ENCODE measurements at places on chromosomes 6 and 20. TPM values are rescaled to one million over a fixed set of nuclear protein-coding genes. Genes with fewer than 3 reads are reported as not detected.

Gene OPN5
- 1.4 TPM for polyA plus RNA-seq

Gene PAK5
- 0.63 TPM for polyA plus RNA-seq

Gene CUTA
- polyA plus RNA-seq, result 211 TPM

Gene CARMIL1
- polyA plus RNA-seq, result 106 TPM

Gene TMEM200A
- polyA plus RNA-seq, result 27.8 TPM

Gene SPEF1
- 1.7 TPM for polyA plus RNA-seq

Gene LGSN
- polyA plus RNA-seq, result 1.4 TPM

Gene PLAGL1
- 124 TPM for polyA plus RNA-seq

DNA sequence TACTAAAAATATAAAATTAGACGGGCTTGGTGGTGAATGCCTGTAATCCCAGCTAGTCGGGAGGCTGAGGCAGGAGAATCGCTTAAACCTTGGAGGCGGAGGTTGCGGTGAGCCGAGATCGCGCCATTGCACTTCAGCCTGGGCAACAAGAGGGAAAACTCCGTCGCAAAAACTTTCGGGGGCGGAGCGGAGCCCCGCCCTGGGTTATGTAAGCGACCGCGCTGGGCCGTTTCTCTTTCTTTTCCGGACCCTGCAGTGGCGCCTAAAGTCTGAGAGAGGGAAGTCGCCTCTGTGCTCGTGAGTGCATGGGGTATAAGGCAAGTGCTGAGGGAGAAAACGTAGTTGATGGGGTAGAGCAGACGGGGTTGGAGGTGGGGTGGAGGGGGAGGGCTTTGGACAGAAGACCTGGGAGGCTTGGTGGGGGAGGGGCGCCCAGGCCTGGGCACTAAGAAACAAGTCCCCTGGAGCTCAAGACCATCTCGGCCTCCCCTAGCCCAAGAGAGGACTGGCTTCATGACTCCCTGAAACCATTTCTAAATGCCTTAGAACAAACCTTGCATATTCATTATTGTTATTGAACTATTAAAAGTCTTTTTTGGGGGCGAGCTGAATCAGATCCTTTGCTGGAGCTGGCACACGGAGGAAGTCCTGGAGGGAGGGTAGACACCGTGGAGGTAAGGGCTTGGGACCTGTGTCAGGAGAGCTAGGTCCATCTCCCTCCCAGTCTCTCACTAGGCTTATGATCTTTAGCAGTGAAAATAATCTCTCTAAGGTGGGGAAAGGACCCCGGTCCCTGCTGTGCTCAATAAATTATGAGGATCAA lies 2.7 kb upstream of the MICA start:
- peak; percentile 37 for DNase-seq

- DNase-seq, result no peak
Measured at GRCh38 chr20:41889126-41889843, 271.1 kb upstream of the CHD6 start.

- no peak for DNase-seq
Measured at GRCh38 chr6:39215640-39216158, 13.6 kb downstream of the KCNK5 start.

- DNase-seq, result no peak
Measured at GRCh38 chr6:68639826-68640490, 4.9 kb downstream of the ADGRB3 start.

DNA sequence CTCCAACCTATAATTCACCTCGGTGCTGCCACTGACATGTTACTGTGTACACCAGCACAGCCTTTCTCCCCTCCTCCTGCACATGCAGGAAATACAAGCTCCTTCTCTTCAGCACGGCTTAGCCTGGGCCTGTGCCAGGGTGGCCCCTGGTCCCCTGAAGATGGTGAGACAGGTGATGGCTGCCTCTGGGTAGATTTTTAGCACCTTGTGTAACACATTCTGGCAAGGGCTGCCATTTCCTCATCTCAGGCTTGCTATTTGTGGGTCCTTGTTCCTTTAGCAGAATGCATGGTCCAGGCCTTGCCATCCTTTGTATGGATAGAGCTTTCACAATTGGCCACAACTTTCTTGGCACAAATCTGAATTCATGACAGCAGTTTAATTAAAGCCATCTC lies 151.3 kb downstream of the CDC5L start:
- DNase-seq, result no peak

GRCh38 chr20:50335105-50335504 lies 144.5 kb downstream of the CEBPB start:
- DNase-seq, result no peak

- DNase-seq, result no peak
Measured at GRCh38 chr20:13029687-13030375, 21.1 kb downstream of the SPTLC3 start.

GRCh38 chr20:45470262-45470931 lies 844 bp downstream of the WFDC2 start:
- DNase-seq, result peak; percentile 80

- no peak for DNase-seq
Measured at GRCh38 chr6:33782561-33782960, 6.4 kb downstream of the LEMD2 start.

DNA sequence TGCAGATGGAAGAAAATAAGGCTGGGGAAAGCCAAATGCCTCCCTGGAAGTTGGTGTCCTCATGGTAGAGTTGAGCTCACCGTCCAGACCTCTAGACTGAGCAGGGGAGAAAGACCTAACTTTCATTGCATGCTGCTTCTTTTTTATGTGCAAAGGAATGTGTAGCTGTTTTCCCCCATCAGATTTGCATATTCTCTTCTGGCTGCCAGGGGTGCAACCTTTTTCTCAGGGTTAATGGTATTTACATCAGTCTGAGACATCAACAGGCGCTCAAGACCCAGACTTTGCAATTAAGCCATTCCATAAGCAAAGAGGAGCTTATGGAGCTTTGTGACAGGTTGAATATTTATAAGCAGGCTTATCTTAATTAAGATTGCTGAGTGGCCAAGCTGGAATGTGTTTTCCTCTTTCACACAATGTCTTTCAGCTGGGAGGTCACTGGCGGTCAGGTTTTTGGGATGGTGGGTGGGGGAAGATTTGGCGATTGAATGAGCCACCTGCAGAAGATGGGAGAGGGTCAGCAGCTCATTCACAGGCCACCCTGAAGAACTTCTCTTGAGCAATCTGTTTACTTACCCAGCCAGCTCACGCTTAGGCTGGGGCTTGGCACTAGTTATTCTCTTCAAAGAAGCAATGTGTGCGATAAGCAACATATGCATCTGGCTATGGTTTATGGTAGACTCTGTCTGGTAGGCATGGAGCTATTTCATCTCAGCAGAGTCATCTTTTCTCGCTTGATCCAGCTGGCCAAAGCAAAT lies 88.6 kb downstream of the SCP2D1 start:
- DNase-seq, result no peak

DNA sequence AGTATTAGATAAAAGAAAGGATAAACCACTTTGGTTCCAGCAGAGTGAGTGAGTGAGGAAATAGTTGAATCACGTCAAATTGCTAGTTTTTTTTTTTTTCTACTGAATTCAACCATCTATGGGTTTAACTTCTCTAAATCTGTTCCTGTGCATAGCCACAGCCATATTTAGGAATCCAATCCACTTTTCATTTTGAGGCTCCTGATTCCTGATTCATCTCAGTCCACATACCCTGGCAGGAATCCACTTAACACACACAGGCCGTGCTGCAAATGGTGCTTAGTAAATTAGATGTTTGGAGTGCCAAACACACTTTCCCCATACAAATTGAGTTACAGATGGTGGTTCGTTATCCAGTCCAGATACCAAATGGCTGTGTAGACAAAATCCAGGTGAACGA lies 220.3 kb downstream of the ALDH8A1 start:
- no peak for DNase-seq

DNA sequence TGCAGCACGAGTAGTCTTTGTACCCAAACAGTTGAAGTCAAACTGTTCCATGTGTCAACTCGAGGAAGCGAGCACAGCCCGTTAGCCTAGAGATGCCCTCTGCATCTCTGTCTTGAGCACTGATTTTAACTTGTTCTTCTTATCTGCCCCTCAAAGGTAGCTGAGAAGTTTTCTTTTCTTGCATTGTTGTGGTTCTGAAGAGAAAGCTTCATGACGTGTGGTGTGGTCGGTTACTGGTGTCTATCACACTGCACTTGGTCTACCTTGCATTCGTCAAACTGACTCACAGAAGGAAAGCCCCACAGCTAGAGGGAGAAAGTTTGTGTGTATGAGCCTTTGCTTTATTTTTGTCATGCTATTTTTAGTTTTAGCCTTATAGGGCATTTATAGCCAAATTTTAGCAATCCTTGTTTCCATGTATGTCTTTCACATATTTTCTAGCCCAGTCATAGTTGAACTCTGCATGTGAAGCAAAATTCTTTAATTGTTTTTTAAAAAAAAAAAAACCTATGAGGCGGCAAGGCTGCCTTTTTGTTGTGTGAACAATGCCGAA lies 115.1 kb downstream of the JAG1 start:
- no peak for DNase-seq

- no peak for DNase-seq
Measured at GRCh38 chr20:60050193-60050947, 92.1 kb downstream of the CDH26 start.

DNA sequence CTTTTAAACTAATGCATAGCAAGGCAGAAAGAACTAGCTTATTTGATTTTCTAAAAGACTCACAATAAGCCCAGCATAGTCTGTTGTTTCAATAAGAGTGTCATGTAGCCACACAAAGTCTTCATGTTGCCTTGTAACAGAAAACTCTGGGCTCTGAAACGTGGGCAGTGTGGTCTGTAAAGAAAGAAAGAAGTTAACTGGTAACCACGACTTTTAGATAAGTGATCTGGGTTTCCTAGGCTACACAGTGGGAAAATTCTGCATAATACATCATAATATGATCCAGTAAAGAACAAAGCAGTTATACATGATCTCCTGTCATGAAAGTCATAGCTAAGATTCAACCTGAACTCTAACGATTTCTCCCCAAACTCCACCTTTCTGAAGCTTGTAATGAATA lies 13.3 kb downstream of the SNX5 start:
- no peak for DNase-seq

- no peak for DNase-seq
Measured at GRCh38 chr20:49866051-49866450, 49.3 kb downstream of the SPATA2 start.
